GM12891 (cell line): ENCODE measurements at places on chromosomes 1 and 21.

GRCh38 chr1:3060127-3060526 lies 8.9 kb upstream of the PRDM16 start:
- DNase-seq = no peak

DNA sequence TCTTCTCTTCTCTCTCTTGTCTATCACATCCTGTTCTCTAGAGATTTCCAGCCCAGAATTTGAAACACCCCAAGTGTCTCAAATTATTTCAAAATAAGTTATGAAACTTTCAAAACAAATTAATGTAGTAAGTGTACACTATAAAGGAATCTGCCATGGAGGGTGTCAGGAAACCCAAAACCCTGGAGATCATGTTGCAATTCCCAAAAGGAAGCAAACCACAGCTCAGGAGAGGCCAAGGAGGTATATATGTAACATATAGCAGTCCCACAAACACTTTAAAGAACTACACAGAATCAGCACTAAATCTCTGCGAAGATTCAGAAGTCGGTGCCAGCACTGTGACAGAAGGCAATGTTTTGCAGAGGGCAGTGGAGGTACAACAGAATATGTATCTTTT lies 26.6 kb downstream of the PTPN14 start:
- no peak for DNase-seq

DNA sequence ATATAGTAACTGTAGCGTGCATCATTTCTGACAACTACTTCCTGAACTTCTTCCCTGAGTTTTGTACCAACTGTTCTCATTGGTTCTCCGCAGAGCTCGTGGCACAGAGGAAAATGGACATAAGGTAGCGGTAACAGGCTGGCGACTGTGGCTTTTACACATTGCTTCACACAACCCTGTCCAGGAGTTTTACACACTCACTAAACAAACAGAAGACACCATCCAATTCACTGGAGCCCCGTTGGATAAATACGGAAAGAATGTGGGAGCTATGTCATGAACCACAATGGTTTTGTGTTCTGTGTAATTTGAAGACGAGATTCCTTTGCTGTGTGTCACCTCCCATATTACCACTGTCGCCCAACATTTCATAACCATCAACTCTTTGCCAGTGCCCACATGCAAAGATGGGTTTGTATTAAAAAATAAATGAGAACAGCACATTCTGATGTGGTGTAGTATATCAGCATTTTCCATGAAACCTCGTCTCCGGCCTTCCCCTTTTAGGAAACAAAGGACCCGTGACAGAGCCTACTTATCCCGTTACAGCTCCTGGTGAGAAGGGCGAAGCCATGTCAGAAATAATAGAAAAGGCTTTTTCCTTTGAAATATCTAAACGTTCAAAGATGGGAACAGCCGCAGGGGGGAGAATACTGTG lies 47.4 kb upstream of the ENAH start:
- DNase-seq = no peak

DNA sequence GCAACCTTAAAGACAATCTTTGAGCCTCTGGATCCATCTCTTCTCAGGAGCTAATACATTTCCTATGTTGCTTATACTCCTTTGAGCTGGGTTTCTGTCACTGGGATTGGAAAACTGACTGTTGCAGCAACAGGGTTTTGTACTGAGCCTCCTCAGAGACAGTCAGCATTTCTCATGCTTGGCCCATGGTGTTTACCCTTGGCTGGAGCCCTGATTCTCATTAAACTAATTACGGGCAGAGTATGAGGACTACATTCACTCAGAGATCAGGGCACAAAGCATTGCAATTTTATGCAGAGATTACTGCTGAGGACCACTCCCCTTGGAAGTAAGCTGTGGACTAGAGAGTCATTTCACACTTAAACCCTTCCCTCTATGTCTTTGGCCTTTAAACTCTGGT lies 134.5 kb downstream of the LRIG2 start:
- DNase-seq = no peak

DNA sequence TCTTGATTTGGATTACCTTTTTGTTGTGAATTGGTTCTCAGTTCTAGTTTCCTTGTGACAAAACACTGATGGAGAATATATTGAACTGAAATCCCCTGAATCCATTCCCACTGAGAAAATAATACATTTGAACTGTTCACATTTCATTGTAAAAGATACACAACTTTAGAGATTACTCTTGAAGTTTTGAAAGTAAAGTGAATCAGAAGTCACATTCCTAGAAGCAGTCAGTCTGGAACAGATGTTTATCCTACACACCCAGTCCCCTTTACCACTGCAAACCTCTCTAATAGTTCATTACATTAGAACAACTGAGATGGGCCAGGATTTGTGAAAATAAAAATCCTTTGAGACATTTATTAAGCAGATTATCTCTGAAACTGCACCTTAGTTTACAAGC lies 3.4 kb downstream of the RERE start:
- DNase-seq = no peak

GRCh38 chr1:242240077-242240476 lies 241.2 kb upstream of the MAP1LC3C start:
- no peak for DNase-seq

GRCh38 chr1:169460191-169460833 lies 25.4 kb downstream of the SLC19A2 start:
- DNase-seq = no peak

DNA sequence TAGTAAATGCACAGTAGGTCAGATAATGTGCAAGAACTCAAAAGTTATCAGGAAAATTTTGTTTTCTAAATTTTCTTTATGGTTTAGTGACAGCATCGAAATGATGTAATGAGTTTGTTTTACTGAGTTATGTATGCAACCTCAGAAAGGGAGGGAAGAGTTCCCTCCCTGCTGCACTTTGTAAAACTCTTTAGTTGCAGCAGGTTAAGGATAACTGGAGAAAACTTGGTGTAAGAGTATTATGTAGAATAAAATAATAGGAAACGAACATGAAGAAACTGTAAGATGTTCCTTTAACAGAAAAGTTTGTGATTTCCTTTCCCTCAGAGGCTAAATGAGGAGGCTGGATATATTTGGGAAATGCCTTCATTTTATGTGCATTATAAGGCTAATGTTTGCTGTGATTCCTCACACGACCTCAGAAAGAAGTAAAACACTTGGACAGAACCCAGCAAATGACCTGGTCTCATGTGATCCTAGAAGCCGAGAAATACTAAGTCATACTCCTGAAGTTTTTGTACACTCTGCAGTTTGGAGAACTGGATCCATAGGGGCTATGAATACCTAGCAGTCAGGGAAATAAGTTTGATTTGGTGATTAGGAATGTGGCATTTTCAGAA lies 35.4 kb downstream of the ADGRL2 start:
- no peak for DNase-seq

- DNase-seq = no peak
Observed at GRCh38 chr1:209797978-209798639, 7.8 kb downstream of the IRF6 start.

DNA sequence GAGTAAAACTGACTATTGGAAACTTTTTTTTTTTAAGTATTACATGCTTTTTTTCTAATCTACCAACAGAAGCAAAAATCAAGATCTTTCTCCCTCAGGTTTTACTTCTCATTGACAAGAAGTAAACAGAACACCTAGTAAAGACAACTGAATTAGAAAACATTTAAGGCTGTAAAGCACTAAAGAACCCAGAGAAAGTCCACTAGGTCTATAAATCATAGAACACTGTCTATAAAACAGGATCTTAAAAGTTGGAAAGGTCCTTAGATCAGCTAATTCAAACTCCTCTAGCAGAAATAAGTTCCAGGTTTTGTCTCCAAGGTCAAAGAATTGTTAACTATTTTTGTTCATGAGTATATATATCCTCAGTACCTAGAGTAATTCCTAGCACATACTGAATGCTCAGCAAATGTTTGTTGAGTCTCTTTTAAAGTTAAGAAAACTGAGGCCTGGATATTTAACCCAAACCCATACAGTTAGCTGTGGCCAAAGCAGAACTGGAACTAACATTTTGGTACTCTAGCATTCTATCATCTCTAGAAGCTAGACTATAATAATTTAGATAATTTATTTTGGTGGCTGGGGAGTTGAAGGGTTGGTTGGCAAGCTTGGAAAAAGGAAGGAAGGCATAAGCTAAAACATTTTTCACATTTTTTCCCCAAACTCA lies 3.0 kb downstream of the EPS15 start:
- no peak for DNase-seq

GRCh38 chr1:35718492-35719336 lies at the start of gene C1orf216:
TSS of gene C1orf216 (minus strand) at chr1:35718884. CDS start at chr1:35716321, 2,563 bp downstream.
- peak; percentile 73 for DNase-seq

- no peak for DNase-seq
Observed at GRCh38 chr1:157431751-157432150, 120.6 kb downstream of the FCRL5 start.

- no peak for DNase-seq
Observed at GRCh38 chr1:167258858-167259257, 38.2 kb downstream of the POU2F1 start.

DNA sequence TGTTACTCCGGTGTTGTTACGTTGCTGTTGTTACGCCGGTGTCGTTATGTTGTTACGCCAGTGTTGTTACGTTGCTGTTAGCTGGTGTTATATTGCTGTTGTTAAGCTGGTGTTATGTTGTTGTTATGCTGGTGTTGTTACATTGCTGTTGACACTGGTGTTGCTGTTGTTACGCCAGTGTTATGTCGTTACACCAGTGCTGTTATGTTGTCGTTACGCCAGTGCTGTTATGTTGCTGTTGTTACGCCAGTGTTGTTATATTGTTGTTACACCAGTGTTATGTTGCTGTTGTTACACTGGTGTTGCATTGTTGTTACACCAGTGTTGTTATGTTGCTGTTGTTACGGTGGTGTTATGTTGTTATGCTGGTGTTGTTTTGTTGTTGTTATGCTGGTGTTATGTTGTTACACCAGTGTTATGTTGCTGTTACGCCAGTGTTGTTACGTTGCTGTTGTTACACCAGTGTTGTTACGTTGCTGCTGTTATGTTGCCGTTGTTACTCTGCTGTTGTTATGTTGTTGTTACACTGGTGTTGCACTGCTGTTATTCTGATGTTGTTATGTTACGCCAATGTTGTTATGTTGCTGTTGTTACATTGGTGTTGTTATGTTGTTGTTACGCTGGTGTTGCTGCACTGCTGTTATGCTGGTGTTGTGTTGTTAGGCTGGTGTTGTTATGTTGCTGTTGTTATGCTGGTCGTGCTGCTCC lies 25.6 kb downstream of the H6PD start:
- no peak for DNase-seq

- DNase-seq = no peak
Observed at GRCh38 chr1:1179346-1179982, 5.8 kb downstream of the TTLL10 start.

DNA sequence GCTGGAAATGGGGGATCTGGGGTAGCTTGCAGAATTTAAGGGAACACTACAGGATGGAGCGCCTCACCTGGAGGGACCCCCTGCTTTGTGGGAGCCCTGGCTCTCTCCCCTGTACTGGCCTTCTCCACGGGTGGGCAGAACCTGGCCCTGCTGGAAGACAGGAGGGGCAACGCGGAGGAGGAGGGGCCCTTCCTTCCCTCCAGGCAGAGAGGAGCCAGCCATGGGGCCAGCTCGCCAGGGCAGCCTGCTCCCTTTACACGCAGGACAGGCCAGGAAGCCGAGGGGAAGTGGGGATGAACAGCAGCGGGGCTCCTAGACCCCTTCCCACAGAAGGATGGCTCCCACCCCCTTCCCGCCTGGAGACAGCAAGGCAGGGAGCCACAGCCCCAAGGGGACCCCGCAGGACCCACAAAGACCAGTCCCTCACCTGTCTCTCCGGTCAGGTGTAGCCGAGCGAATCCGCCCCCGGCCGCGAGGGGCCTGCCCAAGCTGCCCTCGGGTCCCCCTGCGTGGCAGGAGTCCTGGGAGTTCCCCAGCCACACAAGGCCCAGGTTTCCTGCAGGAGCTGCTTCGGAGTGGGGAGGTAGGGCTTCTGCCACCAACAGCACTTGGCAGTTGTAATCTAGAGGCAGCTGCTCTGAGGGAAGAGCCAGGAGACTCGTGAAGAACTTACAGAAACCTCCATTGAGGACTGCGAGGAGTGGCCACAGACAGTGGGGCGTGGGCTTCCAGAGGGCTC lies 1.6 kb upstream of the SLC19A1 start:
- no peak for DNase-seq

DNA sequence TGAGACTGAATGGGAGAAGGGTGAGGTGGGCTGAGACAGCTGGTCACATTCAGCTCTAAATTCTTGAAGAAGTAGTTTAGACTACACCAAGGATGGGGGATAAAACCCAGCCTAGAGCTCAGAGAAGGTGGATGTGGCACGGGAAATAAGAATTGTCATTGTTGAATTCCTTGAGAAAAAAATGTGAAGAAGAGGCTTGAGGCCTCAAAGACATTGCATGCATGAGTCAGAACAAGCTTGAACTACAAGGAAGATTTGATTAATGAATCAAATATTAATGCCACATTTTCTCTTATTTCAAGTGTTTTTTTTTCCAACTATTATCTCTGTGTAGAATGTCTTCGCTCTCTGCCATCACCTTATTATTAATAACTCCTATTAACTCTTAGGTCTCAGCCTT lies 58.9 kb downstream of the MAP3K7CL start:
- no peak for DNase-seq

GRCh38 chr1:66519992-66520391 lies 14.0 kb upstream of the SGIP1 start:
- DNase-seq = no peak

DNA sequence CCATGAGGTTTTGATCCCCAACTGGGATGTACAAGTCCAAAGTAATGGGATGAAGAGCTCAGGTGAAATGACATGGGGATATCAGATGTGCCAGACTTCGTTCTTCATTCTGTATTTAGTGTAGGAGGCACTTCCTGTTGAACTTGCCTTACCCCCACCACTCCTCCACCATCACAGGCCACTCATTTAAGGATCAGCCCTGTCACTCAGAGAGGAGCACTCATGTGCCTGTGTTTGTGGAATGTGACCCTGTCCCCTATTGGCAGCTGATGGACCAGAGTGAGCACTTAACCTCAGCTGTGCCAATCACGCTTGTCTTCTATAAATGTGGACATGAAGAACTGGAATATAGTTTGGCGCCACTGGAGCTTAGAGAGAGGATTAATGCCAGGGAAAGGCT lies 91.4 kb upstream of the CTTNBP2NL start:
- DNase-seq = no peak

DNA sequence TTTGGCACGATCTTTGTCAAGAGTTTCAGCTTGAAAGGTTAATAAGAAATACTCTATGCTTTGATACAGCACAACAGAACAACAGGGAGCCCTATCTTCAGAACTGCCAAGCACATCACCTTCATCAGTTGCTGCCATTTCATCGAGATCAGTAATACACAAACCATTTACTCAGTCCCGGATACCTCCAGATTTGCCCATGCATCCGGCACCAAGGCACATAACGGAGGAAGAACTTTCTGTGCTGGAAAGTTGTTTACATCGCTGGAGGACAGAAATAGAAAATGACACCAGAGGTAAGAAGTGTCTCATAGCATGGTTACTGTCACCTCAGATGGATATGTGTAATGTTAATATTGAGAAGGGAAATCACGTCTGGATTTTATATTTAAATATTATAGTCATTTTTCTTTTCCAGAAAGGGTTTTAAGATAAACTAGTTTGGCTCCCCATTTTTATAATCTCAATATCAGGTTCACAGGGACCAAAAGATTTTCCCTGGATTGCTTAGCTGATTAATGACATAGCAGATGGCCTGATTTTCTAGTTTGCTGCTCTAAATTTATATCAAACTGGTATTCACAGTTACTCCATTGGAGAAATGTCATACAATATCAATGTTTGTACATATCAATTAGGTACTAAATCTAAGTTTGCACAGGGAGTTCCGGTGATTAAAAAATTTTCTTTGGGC lies 97.3 kb downstream of the USP25 start:
- DNase-seq = no peak
